Activated CD8-positive, alpha-beta memory T cell treated with anti-CD3 and anti-CD28 coated beads, Interleukin-2, amount 50 U/mL, for 4 hours (primary cell): ENCODE measurements at places on chromosomes 12 and 14.

DNA sequence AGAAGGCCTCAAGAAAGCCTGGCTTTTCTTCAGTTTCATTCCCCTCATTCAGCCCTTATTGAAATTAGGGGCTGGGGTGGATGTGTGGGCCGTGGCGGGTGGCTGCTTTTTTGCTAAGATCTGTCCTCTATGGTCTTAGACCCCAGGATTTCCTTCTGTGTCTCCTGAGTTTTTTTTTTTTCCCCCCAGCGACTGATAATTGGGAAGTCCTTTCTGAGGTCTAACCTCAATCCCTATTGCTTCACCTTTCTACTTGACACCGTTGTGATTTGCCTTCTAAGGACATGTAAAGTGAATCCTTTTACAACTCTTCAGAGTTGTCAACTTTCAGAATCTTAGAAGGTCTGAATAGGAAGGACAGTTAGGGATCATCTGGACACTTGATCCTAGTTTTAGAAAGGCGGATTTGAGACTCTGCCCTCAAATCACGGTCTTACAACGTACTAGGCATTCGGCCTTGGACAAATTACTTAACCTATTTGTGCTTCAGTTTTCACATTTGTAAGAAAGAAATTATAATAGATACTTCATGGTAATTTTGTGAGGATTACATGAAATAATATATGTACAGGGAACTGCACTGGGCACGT lies 4.4 kb downstream of the GPR84 start:
- no peak for DNase-seq

DNA sequence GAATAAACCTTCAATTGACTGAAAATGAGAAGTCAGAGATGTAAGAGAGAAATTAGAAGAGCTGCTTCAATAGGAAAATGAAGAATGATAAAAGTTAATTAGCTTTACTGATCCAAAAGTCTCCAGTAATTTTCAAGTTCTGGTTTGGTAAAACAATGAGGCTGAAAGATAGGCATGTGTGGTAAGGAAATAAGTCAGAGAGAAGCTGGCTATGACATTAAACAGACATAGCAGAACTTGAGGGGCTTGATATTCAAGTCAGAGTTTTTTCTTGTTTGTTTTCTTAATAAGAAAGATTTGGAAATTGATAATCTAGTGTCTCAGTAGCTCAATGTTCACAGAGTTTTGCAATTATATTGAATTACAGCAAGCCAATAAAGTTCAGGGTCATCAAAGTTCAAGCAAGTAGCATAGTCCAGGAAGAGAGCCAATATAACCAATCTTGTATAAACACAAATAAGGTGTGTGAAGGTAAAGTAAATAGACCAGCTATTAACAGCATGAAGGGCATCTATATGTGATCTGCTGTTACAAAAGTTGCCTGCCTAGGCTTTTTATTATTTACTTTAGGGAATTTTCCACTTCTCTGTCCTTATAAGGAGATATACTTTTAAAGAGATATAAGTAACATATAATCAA lies 1111.5 kb downstream of the TRHDE start:
- DNase-seq: no peak

DNA sequence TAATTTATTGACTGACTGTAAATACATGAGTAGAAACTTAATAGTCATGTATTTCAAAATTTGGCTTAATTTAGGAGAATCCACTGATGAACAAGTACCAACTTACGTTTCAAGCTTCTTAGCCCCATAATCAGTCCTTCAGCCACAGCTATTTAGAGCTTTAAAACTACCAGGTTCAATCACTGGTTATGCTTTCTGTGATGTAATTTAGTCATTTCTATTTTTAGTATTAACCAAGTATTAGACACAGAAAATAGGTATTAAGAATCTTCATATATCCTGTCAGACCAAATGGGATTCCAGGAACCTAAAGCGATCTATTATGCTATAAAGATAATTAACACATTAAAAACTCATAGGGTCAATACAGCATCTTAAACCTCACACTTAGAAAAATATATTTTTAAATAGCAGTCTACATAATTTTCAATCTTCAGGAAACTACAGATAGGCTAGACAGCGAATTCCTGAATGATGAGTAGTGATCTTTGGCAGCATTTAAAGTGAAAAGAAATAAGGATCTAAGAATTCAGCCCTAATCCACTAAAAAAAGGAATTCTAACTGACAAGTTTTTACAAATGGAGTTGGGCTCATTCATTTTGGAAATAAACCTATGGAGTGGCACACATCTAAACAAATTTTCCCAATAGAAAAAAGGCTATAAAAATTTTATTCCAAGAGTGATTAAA lies 51.5 kb downstream of the ZC3H14 start:
- no peak for DNase-seq

GRCh38 chr14:76920331-76921087 lies 94.3 kb downstream of the LRRC74A start:
- no peak for DNase-seq

DNA sequence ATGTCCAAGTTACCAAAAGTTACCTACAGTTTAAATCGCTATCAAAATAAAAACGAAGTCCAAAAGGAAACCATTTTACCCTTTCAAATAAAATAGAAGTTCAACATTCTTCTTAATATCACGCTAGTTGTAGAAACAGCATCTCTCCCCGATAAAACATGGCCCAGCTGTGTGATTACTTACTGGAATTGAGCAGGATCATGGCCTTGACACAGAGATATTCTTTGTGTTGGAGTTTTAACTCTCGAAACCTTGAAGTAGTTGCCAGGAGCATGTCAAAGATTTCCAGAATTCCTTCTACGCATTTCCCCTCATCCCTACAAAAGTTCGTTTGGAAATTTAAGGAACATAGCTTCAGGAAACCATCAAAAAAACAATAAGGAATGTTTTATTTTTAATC lies 44.8 kb downstream of the ESR2 start:
- no peak for DNase-seq
